Activated CD8-positive, alpha-beta memory T cell treated with anti-CD3 and anti-CD28 coated beads for 24 hours (primary cell): ENCODE measurements at places on chromosomes 16 and 17.

DNA sequence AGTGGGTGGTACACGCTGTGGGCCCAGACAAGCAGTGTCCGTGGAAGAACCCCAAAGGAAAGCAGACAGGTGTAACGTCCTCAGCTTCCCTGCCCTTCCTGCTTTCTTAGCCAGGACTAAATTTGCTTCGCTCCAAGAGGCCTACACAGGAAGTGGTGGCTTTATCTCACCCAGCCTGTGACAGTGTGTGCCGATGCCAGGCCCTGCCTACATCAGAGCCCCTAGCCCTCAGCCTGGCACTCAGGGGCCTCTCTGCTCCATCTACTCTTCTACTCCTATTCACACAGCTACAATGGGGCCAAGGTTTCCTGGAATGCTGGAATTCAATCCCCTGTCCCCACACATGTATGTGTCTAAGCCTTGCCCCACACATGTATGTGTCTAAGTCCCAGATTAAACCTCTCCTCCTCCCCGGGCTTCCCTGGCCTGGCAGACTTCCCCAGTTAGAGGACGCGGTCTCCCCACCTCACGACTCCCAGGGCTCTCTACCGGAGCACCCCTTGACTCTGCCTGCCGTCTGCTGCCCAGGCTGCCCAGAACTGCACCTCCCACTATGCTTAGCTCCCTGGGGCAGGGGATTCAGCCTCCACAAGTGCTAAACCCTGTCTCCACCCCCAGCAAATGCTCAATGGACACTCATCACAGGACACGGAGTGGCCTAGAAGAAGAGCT, 8.2 kb downstream of the PGAP3 start:
- DNase-seq, result peak; percentile 77

DNA sequence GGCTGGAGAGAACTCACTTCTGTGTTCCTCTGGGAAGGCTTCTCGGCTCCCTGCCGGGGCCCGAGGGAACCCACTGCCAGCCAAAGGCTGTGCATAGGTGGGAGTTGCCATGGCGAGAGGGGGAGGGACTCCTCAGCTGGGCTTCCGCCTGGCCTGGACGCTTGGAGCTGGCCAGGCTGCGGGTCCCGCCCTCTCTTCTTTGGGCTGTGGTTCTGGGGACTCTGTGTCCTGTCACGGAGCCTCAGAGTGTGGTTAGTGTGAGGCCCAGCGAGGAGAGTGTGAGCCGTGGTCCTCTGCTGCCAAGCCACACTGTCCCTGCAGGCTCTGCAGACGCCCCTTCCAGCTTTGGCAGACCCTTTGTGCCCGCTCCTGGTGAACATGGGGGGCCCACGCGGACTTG, 123.1 kb downstream of the OR1D5 start:
- no peak for DNase-seq

DNA sequence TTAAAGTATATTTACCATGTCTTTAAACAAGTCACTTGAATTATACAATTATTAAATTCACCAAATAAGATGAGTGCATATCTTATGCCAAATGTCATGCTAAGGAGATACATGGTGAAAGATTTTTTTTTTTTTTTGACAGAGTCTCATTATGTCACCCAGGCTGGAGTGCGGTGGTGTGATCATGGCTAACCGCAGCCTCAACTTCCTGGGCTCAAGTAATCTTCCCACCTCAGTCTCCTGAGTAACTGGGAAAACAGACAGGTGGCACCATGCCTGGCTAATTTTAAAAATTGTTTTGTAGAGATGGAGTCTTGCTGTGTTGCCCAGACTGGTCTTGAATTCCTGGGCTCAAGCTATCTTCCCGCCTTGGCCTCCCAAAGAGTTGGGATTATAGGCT, 149.0 kb upstream of the GOT2 start:
- no peak for DNase-seq

DNA sequence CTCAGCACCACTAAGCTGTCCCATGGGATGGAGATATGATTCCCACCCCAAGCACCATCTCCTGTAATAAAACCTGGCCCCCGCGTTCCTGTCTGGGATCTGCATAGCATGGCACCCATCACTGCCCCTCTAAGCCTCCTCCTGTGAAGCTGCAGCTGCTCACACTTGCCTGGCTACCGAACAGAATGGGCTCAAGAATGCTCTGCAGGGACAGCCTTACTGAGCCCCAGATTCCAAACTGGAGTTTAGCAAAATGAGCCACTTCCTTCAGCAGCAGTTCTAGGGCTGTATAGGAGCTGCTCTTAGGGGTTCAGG, 256.1 kb downstream of the CPPED1 start:
- no peak for DNase-seq

- DNase-seq, result no peak
Measured at GRCh38 chr17:6019959-6020358, 50.2 kb upstream of the WSCD1 start.

GRCh38 chr16:30858829-30859423, 35.0 kb downstream of the BCL7C start:
- DNase-seq, result no peak

GRCh38 chr16:29973384-29974246, at the start of gene TAOK2:
Gene TAOK2, plus strand, starts transcription at chr16:29973868. Its CDS starts 3,905 bp downstream, at chr16:29977773.
- DNase-seq, result peak; percentile 98

DNA sequence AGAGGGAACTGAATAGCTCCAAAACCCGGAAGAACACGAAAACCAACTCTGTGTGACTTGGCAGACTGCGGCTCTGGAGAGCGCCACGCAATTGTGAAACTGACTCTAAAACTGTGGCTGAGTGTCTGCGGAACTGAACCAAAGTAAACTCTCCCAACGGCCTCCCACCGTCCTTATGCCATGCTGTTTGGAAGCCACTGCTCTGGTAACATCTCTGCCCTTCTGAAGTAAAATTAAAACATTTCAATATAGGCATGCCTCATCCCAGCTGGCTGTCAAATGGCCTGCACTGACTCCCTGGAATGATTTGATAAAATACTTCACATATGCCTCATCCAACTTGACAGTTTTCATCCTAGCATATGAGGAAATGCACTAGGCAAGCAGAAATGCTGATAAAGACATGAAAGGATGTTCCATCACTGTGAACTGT, 70.2 kb downstream of the PARN start:
- no peak for DNase-seq

GRCh38 chr16:83574388-83574787, 233.4 kb upstream of the HSBP1 start:
- no peak for DNase-seq

GRCh38 chr16:22770866-22771265, 43.1 kb upstream of the HS3ST2 start:
- DNase-seq, result no peak

DNA sequence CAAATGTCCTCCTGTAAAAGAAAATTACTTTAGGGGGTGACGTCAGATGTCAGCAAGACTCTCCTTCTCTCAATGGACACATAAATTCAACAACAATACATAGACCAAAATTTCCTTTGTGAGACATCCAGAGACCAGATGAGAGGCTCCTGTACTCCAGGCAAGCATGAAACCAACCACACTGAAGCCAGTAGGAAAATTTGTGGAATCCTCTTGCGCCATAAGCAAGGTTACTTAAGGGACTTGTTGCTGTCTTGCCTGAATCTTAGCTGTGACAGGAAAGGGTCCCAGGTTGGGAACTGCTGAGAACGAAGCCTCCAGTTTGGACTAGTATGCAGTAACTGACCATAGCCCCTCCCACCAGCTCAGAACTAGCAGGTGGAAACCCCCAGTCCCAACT, 56.0 kb downstream of the CEP112 start:
- DNase-seq, result no peak

GRCh38 chr16:78284326-78284725, 184.9 kb downstream of the WWOX start:
- no peak for DNase-seq

- DNase-seq, result no peak
Measured at GRCh38 chr17:73663614-73664013, 19.4 kb upstream of the SDK2 start.

DNA sequence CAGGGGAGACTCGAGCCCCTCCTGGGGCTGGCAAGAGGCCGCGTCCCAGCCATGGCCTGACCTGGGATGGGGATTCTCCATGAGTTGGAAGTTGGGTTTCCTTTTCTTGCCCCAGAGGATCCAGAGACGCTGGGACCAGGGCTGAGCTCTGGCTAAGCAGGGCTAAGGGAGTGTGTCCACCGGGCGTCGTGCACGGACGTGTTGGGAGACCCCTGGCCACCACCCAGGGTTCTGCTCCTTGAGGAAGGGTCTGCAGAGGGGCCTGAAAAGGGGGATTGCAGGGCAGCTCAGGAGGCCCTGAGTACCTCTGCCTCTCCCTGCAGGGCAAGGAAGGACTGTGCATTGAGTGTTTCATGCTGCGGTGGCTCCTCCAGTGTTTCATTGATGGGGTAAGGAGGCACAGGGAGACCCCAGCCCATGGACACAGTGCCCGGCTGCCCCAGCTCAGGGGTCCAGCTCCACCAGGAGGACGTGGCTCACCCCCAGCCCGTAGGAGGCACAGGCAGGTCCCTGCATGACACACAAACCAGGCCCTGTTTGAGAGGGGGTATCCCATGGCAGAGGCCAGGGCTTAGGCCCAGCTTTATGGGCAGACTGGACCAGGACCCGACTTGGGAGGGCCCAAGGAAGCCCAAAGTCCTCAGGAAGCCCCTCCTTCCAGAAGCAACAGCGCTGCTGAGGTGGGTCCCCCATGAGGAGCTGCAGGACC, 47.5 kb downstream of the USP22 start:
- DNase-seq, result no peak
